Testis (tissue), 5 donors: ENCODE measurements at places on chromosomes 3 and 15. TPM values are rescaled to one million over a fixed set of nuclear protein-coding genes. Genes with fewer than 3 reads are reported as not detected.

GRCh38 chr3:79424811-79425210 is 343.0 kb downstream of the ROBO1 start:
- DNase-seq = no peak

DNA sequence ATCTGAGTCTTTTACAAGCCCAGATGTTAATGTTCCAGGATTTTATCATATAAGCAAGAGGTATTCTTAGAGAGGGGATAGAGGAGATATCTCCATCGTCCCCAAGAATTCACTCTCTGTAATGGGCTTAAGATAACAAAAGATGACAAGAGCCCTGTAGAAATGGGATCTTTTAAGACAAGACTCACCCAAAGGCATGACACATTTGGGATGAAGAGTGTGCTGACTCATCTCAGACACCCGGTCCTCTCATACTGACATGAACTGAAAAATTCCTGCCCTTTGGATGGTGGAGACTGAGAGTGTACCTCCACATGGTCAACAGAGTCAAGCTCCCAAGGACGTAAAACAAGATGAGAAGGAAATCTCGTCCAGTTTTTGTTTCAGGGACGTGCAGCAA is 11.0 kb downstream of the LEKR1 start:
- no peak for DNase-seq

GRCh38 chr3:17315897-17316296 is 426.5 kb downstream of the TBC1D5 start:
- DNase-seq = no peak

FRMD5 gene
- 10.5 TPM for total RNA-seq
